ENCODE measurements at places on chromosomes 7 and 10. TPM values are rescaled to one million over a fixed set of nuclear protein-coding genes. Genes with fewer than 3 reads are reported as not detected.

FAM13C gene
- 0.08 TPM for total RNA-seq

EN2 gene
- total RNA-seq = 1.0 TPM

COL17A1 gene
- 2.8 TPM for total RNA-seq

MTERF1 gene
- total RNA-seq = 12.2 TPM

CALD1 gene
- 135 TPM for total RNA-seq

VSTM2A gene
- total RNA-seq = not detected

ZNF32 gene
- 15.6 TPM for total RNA-seq

PNLIP gene
- 0.12 TPM for total RNA-seq

MPP7 gene
- 0.29 TPM for total RNA-seq

CTNNA3 gene
- not detected for total RNA-seq

LIPK gene
- total RNA-seq = not detected

ING3 gene
- total RNA-seq = 4.9 TPM

FBXW4 gene
- total RNA-seq = 20.1 TPM

ACADSB gene
- 8.5 TPM for total RNA-seq

CLRN3 gene
- not detected for total RNA-seq

NPC1L1 gene
- 0.08 TPM for total RNA-seq

HHEX gene
- total RNA-seq = 12.7 TPM

GHRHR gene
- not detected for total RNA-seq

FRMD4A gene
- total RNA-seq = 3.6 TPM

SKIDA1 gene
- total RNA-seq = 0.85 TPM

PDZD7 gene
- 0.88 TPM for total RNA-seq

SFRP5 gene
- 2.3 TPM for total RNA-seq

ARMH3 gene
- total RNA-seq = 10.3 TPM

MLXIPL gene
- 1.4 TPM for total RNA-seq

NCF1 gene
- 0.13 TPM for total RNA-seq

ANXA8L1 gene
- total RNA-seq = 114 TPM

C10orf105 gene
- not detected for total RNA-seq

TCAF2 gene
- total RNA-seq = 0.88 TPM

MGAM2 gene
- not detected for total RNA-seq

GDF2 gene
- total RNA-seq = not detected

ADAM22 gene
- 0.61 TPM for total RNA-seq

GPRIN2 gene
- total RNA-seq = 40.5 TPM

ZNF273 gene
- 2.1 TPM for total RNA-seq

DYNC1I1 gene
- total RNA-seq = 0.21 TPM

PRR15 gene
- total RNA-seq = 3.8 TPM

EIF5AL1 gene
- total RNA-seq = 2.3 TPM

CHCHD3 gene
- total RNA-seq = 72.5 TPM

SYT15B gene
- total RNA-seq = 2.1 TPM

TRIM8 gene
- 44.5 TPM for total RNA-seq

LIPJ gene
- not detected for total RNA-seq

FAM24B gene
- total RNA-seq = 13.7 TPM

CYP17A1 gene
- total RNA-seq = not detected

MCM10 gene
- total RNA-seq = 21.2 TPM

VENTX gene
- total RNA-seq = not detected

NUDT13 gene
- total RNA-seq = 2.2 TPM

TEX47 gene
- total RNA-seq = not detected

SYT15 gene
- total RNA-seq = 3.3 TPM

CH25H gene
- total RNA-seq = 0.36 TPM

ATOH7 gene
- 0.15 TPM for total RNA-seq

UPK3B gene
- 17.2 TPM for total RNA-seq

ERLIN1 gene
- 59.5 TPM for total RNA-seq

GIMAP8 gene
- not detected for total RNA-seq

TRPV6 gene
- not detected for total RNA-seq

SCRN1 gene
- 60.0 TPM for total RNA-seq

PTEN gene
- total RNA-seq = 48.7 TPM

TRIM73 gene
- total RNA-seq = 1.2 TPM

LBX1 gene
- not detected for total RNA-seq
